ENCODE measurements at places on chromosomes 3 and 15. TPM values are rescaled to one million over a fixed set of nuclear protein-coding genes. Genes with fewer than 3 reads are reported as not detected.

SPSB4 gene
- total RNA-seq: 1.3 TPM

SLC28A2 gene
- not detected for total RNA-seq

- H3K27me3 ChIP-seq: no peaks in the 10 kb centered on the region
- no peak overlapping the region for H3K27ac ChIP-seq
- no peaks in the 10 kb centered on the region for H3K4me1 ChIP-seq
- H3K4me3 ChIP-seq: no peak overlapping the region
- DNase-seq: no peak
Measured at GRCh38 chr15:66483131-66483566, 14.4 kb downstream of the SNAPC5 start.

DNA sequence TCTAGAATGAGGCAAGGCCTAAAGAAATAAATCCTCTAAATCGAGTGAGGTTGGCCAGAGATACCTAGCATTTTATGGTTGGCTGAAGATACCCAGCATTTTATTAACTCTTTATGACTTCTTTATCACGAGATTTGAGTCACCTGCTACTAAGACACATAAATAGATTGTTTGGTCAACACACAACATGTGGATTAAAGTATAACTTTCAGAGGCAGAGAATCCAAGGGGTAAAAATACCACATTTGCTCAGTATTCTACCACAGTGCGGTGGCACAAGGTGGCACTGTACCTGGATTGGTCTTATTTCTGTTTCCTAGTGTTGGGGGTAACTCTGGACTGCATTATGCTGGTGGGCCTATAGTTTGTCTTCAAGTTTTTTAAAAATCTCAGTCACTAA is 27.0 kb upstream of the VILL start:
- peak overlapping the region; percentile 43 for H3K27ac ChIP-seq
- no peak overlapping the region for H3K4me3 ChIP-seq
- H3K27me3 ChIP-seq: no peaks in the 10 kb centered on the region

USP50 gene
- total RNA-seq: 1.3 TPM

DNA sequence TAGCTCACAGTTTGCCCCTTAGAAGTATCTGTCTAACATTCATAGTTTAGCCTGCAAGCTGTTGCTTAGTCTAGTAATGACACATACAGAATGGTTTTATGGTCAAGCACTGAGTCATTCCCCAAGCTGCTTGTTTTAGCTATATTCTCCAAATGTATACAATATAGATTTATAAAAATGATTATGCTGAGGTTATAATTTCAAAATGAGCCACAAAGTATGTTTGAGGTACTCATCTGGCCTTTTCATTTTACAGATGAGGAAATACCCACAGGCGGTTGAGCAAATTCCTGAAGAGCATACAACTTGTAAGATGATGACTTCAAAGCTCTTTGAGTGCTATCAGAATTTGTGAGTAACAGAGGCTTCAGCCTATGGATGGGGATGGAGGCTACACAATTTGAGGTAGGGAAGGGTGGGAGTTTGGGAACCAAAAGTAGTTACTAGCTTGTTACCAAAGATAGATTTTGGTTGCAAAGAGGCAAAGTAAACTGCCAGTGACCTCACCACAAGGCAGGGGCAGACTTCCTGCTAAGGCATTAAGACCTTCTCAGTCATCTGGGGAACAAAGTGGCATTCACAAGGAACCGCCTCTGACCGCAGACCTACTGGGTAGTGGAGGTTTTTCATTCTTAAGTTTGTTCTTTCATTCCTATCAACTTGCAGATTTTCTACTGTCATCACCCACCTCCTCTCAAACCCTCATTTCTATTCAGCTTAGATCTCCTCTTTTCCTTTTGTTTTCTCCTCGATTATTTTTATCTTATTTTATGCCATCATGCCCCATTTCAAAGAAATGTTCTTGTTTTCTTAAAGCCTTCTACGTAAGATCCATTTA is 257.2 kb upstream of the NECTIN3 start:
- no peak overlapping the region for H3K4me3 ChIP-seq
- H3K27ac ChIP-seq: no peak overlapping the region
- no peaks in the 10 kb centered on the region for H3K4me1 ChIP-seq
- DNase-seq: no peak
- H3K27me3 ChIP-seq: no peaks in the 10 kb centered on the region

Measured in breast epithelium (tissue), 4 donors.